Stimulated activated CD8-positive, alpha-beta memory T cell treated with anti-CD3 and anti-CD28 coated beads, Interleukin-15, amount 100 ng/mL, for 1 hour (primary cell): ENCODE measurements at places on chromosomes 1 and 21.

GRCh38 chr21:14744368-14744767 is 198.3 kb upstream of the SAMSN1 start:
- DNase-seq, result no peak

GRCh38 chr1:228465141-228465540 is 22.0 kb upstream of the RNF187 start:
- DNase-seq, result no peak

GRCh38 chr1:203448521-203449061 is 27.0 kb upstream of the PRELP start:
- no peak for DNase-seq

DNA sequence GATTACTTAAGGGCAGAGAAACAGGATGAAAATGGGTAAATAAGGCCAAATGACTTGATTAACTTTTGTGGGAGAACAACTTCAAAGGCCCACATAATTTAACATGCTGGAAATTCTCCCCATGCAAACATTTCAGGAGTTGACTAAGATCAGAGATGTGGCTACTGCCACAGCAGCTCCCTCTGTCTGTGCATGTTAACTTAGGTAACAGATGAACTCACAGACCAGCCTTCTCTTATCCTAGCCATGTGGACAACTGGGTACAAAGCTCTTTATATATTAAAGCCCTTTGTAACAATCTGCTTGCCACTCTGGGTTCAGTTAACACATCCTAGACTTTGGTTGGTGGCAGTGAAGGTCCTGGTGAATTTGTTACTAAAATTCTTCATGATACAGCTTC is 33.2 kb downstream of the BEND5 start:
- DNase-seq, result no peak

DNA sequence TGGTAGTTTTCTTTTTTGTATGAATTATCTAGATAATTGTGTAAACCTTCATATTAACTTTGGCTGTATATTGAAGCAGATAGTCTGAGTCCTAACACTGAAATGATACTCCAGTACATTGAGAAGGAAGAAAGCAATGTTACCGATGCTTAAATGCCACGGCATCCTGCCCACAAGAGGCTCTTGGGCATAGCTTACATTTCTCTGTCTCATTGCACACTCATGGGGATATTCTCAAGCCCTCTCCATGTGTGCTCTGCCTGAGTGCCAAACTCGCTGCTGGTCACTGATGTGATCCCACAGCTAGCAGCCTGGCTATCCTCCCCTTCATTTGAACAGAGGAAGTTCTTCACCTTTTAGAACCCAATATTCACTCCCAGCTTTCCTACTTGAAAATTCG is 179.4 kb downstream of the TGFB2 start:
- no peak for DNase-seq

- no peak for DNase-seq
These were observed 4.1 kb downstream of the ADPRS start for GRCh38 chr1:36092798-36093185.

- no peak for DNase-seq
These were observed 526.9 kb downstream of the MATN1 start for GRCh38 chr1:30196457-30196856.

GRCh38 chr21:45555557-45556301 is 13.5 kb upstream of the SLC19A1 start:
- DNase-seq, result no peak

- DNase-seq, result no peak
These were observed 32.9 kb upstream of the RASAL2 start for GRCh38 chr1:178060789-178061556.

DNA sequence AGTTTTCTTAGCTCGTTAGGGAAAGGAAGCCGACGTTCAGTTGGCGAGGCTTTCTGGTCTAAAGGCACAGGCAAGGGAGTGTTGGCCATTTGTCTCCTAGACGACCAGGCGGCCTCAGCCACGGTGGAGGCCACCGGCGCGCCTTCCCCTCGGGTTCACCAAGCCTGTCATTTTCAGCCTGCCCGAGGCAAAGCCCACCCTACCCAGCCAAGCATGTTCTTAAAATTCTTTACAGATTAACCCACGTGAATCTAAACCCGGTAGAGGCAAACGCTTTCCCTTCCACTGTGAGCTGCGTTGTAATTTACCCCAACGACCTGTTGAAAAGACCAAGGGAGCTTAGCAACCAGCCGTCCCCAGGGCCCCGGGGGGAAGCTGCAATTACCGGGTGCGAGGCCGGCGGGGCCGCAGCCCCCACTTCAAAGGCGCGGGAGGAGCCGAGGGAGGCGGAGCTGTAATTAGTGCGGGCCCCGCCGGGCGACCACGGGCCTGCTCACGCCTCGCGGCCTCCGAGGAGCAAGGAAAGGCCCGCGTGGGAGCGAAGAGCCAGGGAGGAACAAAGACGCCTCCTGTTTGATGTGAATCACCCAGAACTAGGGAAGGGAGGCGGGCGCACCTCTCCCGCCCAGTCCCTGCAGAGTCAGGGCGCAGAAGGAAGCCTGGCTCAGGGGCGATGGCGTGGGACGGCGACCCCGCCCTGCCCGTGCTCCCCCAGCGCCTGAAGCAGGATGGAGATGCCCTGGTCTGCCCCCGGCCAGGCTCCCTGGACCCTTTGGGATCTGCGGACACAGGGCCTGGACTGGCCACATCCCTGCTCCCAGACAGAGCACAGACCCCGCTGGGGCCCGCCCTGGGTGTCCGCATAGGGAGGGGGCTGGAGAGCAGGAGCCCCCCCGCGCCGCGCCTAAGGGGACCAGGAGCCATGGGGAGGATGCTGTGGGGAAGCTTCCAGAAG is 12.1 kb upstream of the TSPEAR start:
- no peak for DNase-seq

GRCh38 chr1:228923973-228924686 is 188.9 kb downstream of the RHOU start:
- DNase-seq, result no peak

DNA sequence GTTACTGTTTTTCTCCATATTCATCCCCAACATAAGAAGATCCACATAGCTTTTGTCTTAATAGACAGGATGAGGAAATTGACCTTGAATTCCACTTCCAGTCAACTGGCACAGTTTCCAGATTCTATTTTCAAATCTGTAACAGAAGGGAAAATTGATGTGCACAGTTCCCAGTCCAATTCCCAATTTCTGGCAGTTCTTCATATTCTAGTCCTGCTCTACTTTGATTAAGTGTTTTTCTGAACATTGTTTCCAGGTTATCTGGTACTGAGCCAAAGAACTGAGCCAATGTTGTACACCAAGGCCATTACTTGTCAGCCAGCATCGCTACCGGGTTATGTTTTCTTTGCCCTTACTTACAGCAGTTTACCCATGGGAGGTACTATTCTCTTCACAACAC is 1755.4 kb downstream of the PLA2G4A start:
- no peak for DNase-seq

GRCh38 chr1:78645723-78646122 is 3.9 kb upstream of the IFI44 start:
- no peak for DNase-seq

GRCh38 chr1:197277166-197277565 is 9.1 kb downstream of the CRB1 start:
- no peak for DNase-seq

GRCh38 chr21:26238646-26239045 is 68.1 kb upstream of the APP start:
- DNase-seq, result no peak

DNA sequence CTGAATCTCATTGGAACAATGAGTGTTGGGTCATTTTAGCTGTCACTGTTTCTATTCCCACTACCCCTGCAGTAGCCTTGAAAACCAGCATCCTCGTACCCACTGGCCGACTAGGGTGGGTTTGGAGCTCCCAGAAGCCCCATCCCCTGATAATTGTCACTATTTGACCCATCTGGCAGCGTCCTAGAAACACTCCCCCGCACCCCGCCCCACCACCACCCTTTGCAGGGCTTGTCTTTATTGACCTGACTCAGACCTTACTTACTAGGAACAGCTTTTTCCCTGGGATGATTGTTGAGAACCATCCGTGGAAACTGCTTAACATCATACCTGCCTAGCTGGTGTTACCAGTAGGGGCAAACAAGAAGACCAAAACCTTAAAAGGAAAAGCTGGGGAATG is 28.4 kb upstream of the AGPAT3 start:
- no peak for DNase-seq

GRCh38 chr1:112344754-112345423 is 51.1 kb upstream of the CTTNBP2NL start:
- no peak for DNase-seq

DNA sequence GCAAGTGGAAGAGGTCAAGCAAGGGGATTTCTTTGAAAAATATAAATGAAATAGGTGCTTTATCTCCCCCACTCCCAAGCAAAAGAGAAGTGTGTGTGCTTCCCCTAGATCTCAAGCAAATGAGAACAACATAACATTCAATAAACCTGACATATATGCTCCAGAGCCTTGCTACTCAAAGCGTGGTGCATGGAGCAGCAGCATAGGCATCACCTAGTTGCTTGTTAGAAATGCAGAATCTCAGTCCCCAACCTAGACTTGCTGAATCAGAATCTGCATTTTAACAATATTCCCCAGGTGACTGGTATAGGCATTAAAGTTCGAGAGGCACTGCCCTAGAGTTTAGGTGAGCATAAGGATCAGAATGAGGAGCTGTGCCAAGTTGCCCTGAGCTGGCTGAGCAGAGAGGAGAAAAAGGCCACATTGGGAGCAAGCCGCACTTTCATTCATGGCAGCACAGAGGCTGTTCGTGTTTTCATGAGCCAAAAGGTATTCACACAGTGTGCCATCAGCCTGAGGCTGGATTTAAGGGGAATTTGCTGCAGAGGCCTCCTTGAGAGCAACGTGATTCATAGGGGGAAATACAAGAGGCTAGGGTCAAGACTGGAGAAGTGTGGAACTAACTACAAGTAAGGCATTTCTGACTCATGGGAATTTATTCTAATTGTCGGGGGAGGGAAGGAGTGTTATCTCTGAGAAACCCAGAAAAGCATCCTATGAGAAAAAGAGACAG is 14.3 kb upstream of the LPAR3 start:
- no peak for DNase-seq

DNA sequence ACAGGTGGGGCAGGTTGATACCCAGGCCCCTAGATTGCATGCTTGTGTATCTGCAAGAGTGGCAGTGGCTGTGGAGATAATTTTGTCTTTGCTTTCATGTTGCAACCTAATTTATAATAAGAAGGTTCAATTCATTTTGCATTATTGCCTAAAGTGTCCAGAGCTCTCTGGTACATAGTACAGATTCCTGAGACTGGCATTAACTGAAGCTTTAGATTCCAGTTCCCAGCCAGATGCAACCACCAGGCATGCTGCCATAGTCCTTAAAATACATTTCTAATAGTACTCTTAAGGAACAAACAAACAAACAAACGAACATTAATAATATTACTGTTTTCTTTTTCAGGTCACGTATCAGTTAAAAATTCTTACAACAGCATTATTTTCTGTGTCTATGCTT is 36.9 kb downstream of the SLC35A3 start:
- DNase-seq, result no peak

DNA sequence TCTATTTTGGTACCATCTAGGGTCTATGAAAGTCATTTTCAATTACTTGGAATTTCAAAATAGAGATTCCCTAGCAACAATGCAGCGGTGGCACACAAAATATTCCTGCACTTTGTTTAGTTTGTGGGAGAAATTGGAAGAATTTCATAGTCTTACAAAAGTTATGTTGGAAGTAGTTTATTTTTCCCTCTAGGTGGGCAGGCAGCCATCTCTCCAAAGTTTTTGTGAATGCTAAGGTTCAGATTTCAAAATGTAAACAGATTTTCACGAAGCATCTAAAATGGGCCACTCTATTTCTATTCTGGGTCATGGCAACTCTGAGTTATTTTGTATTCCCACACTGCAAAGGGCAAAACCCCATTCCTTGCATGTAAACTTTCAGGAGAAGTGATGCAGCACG is 8.0 kb downstream of the SMCP start:
- DNase-seq, result no peak

GRCh38 chr1:179195376-179195775 is 34.1 kb downstream of the ABL2 start:
- DNase-seq, result no peak

- no peak for DNase-seq
These were observed 120.6 kb downstream of the NAV1 start for GRCh38 chr1:201659572-201659971.

DNA sequence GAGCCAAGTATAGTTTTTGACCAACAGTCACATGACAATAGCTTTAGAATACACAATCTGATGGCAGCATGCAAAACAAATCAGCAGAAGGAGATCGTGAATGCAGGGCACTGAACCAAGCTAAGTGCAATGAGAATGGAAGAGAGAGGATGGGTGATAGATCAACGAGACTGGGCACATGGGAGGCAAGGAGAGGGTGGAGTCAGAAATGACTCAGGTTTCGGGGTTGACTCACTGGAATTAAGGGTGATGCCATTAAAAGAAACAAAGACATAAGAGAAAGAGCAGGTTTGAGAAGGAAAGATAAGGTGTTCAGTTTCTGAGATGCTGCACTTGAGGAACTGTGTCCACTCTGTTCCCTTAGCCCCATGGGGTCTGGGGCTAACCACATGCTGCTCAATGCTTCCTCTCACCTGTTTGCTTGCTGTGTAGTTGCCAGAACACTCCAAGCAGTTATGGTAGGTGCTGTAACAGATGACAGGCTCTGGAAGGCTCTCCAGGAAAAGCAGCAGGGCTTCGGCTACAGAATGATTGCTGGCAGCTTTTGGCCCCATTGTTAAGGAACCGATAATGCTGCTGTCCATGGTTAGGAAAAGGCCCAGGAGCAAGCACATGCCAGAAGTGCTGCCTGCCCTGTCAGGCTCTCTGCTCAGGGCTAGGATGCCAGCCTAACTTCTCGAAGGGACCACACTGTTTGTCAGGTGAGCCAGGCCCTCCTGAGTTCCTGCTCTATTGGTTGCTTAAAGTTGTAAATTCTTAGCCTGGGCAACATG is 6.1 kb upstream of the MTF1 start:
- DNase-seq, result no peak

GRCh38 chr1:215529111-215529510 is 38.0 kb upstream of the KCTD3 start:
- no peak for DNase-seq

DNA sequence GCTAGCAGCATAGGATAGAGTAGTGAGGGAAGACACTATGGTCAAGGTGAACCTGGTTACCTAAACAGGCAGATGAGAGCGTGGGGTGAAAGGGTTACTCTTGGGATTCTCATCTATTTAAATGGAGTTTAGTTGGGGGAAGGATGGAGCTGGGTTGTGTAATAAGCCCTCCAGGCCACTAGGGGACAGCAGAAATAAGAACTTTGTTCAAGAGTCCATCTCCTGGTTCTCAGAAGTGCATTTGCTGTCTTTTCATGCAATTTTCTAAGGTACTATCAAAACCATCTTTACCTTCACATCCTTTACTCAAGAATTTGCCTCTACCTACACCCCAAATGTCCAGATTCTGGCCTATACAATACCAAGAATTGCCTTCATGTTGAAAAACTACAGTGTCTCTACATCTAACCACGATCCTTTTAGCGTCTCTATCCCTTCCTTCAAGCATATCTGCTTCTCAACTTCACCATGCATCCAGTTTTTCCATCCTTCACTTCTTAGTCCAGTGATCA is 28.0 kb downstream of the SLAMF1 start:
- DNase-seq, result no peak
